ENCODE measurements at places on chromosomes 3 and 15.

GRCh38 chr15:48695827-48696573 is 50.5 kb upstream of the FBN1 start:
- no peak for DNase-seq

DNA sequence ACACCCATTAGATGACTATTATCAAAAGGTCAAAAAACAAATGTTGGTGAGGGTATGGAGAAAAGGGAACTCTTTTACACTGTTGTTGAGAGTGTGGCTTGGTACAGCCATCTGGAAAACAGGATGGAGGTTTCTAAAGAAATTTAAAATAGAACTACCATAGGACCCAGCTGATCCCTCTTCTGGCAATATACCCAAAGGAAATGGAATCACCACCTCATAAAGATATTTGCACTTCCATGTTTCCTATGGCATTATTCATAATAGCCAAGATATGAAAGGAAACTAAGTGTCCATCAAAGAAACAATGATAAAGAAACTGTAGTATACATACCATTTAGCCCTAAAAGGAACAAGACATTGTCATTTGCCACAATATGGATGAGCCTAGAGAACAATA is 186.3 kb downstream of the SCAPER start:
- DNase-seq, result no peak

DNA sequence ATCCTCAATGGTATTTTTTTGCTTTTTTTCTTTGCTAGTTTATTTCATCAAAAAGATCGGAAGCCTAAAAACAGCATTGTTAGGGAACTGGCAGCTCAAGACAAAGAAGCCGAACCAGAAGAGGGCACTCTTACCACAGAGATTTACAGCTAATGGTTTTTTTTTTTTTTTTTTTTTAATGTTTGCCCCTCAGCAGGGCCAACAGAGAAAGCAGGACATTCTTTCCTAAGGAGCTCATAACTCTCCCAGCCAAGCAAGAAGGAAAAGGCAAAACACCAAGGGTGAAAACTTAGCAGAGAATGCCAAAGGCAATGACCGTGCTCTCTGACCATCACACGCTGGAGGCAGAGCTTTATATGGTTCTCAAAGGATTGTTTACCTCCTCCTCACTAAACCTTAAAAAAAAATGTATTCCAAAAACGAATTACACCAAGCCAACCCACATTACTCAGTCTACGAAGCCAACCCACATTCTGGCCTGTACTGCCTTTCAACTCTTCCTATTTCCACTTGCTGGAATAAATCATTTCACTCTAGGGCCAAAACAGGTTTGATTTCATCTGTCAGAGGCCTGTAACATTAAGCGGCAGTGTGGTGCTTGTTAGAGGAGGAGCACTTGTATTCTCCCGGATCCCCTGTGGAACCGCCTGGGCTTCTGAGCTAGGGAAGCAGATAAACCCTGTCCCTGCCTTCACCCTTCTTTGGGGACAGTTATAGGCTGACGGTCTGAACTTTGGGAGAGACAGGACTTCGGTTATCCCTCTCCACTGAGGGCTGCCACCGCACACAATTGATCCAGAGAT is 35.6 kb upstream of the GYG1 start:
- DNase-seq, result peak; percentile 95

DNA sequence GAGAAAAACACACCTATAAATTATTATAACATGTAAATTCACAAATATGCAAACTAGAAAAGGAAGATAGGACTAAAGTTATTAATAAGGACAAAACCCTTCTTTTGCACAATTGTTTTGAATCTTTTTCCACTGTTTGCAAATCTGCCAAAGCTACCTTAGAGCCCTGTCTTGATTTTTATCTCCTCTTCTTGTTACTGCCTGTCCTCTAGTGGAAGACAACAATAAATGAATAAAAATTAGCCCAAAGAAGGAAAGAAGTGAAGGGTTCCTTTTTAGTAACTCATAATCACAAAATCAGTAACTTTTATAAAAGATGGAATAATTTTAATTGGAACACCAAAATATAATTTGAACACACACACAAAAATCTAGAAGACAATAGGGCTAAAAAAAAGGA is 2.7 kb downstream of the CD200R1 start:
- no peak for DNase-seq

DNA sequence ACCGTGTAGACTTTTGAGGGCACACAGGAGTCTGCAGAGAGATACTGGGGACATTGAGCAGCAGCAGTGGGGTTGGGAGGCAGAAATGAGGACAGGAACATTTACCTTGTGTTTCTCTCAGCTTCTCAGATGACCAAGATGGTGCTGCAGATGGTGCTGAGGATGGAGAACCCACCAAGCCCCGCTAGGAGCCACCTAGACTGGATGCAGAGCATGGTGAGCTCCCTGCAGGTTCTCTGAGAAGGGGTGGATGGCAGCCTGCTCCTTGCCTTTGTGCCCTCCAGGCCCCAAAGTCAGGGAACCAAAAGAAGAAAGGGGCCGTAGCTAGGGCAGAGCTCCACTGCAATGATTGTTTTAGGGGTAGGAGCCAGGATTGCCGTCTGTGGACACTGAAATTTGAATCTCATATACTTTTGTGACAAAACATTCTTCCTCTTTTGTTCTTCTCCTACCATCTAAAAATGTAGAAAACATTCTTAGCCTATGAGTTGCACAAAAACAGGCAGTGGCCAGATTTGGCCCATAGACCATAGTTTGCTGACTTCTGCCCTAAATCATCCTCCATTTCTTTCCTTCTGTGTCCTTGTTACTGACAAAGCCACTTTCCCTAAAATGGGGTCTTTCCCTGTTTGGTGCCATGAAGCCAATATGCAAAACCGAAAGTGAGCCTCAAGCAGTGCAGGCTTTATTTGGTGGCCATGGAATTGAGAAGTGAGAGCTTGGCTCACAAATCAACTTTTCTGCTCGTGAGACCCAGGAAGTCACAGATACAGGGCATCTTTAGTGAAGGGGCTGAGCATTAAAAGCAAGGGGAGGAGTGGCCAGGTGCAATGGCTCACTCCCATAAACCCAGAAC is 11.9 kb upstream of the MUC20 start:
- DNase-seq, result no peak

DNA sequence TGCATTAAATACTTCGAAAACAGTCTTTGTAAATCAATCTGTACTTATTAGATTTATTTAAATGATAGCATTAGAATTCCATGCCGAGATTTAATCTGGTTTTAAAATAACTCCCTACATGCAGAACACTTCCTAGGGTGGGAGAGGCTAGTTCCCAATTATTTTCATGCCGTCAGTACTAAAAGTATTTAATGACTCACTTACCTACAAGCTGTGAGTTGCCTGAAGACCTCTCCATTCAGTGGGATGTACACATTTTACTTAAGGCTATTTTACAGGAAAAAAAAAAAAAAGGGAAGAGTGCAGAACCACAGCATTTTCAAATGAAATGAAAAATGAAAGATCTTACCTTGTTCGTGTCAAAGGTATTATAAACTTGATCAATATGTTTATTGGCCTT is 469 bp downstream of the GUCA1C start:
- no peak for DNase-seq

- DNase-seq, result no peak
These were observed 32.5 kb upstream of the CCDC54 start for GRCh38 chr3:107344722-107345121.

GRCh38 chr3:118036215-118036614 is 998.4 kb downstream of the IGSF11 start:
- DNase-seq, result no peak

GRCh38 chr3:77459926-77460325 is 420.0 kb downstream of the ROBO2 start:
- peak; percentile 20 for DNase-seq

Data from fibroblast of skin of scalp (primary cell).